ENCODE measurements at places on chromosomes 5 and 9.

GRCh38 chr9:125970340-125970739 lies 223.2 kb downstream of the PBX3 start:
- DNase-seq, result no peak

DNA sequence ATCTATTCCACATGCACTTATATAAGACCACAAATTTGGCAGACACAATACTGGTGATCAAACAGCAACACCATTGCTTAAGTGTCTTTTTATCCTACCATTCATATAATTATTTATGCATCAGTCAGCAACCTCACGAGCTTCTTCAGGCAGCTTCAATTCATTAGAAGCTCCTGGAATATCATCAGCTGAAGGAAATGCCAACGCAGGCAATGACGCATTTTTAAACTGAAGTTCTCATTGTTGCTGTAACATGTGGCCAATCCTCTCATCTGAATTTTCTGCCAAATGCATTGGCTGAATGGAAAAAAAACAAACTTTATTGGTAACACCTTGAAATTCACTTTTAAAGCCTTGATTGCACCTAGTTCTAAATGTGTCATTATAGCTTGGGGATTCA lies 376.4 kb upstream of the RGMB start:
- DNase-seq, result peak; percentile 73

DNA sequence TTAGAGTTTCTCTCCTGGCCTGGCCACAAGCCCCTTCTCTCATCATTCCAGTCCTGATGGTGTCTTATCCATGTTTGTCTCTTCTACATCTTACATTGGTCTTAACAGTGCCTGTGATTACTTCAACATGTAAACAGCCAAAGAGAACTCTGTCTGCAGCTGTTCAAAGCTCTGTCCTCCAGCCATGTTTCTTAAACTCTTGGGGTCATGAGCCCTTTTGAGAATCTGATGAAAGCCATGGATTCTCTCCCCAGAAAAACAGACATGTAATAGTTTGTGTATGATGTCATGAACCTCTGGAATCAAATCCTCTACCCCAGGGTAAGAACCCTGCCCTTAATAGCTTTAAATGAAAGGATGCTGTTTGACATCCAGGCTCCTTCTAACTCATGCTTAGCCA lies 30.1 kb downstream of the MAMDC2 start:
- no peak for DNase-seq

DNA sequence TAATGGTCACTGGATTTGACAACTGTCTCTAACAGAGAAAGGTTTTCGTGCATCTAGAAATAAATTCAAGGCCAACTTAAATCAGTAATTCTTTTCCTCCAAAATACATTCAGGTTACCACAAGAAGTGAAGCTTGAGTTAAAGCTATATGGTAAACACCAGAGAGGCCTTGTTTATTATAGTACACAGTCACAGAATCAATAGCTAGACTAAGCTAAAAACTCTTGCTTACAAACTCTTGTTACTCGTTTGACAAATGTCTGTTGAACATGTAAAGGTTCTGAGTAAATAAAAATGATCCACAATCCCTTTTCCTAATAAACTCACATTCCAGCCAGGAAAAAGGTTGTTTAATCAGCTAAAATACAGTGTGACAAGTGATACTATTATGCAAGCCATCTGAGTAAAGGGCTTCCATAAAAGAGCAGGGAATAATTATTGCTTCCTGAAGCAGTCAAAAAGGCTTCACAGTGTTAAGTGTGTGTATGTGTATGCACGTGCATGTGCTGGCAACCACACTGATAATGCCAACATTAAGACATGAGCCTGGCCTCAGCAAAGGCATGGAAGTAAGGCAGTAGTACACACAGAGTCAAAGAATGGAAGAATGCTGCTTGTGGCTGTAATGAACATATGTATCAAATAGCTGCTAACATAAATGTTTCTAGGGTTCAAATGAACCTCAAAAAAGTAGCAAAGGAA lies 12.8 kb downstream of the PTAR1 start:
- DNase-seq, result no peak

- no peak for DNase-seq
Measured at GRCh38 chr5:64872044-64872443, 103.3 kb downstream of the CWC27 start.

DNA sequence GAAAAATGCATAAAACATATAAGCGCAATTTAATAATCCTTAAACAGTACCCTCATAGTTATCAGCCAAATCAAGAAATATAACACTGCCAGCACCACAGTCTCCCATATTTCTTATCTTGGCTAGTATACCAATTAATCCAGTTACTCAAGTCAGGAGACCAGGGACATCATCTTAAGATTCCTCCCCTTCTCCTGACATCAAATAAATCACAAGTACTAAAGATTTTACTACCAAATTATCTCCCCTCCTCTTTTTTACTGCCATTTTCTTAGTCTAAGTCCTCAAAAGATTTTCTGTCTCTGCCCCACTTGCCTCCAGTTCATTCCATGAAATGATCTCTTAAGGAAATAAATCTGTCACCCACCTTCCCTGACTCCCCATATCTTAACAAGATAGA lies 37.0 kb downstream of the STRBP start:
- DNase-seq, result no peak
